ENCODE measurements at places on chromosomes 16 and 17. TPM values are rescaled to one million over a fixed set of nuclear protein-coding genes. Genes with fewer than 3 reads are reported as not detected.

DNA sequence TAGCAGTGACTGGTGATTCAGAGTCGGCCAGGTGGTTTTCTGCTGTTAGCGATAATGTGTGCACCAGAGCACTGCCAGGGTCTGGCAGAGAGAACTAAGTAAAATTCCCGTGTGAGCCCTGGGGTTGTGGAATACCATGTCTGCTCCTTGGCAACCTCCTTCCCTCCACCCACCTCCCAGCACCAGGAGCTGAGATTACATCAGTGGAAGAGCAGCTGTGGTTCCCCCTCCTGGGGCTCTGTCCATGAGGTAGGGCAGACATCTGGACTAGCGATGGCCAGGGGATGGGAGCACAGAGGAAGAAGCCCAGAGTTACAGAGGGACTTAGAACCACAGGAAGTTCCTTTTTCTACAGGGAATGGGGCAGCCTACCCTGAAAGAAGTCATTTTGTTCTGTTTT, 15.8 kb downstream of the CLEC10A start:
- no peak for DNase-seq

DNA sequence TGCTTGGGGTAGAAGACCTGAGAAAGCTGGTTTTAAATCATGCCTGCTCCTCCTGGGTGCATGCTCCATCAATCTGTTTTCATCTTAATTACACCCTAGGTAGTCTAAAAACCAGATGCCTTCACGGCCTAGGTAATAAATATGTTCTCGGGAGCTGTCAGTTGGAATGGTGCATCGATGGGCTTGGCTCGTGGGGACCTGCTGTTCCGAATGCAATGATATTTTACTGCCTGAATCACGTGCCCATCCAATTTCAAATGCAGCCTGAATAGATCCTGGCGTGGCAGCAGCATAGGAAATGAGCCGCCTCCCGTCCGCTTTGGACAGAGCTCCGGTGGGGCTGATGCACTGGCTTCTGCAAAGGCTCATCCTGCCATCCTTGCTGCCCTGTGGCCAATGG, 18.8 kb upstream of the FAAP100 start:
- no peak for DNase-seq

DNA sequence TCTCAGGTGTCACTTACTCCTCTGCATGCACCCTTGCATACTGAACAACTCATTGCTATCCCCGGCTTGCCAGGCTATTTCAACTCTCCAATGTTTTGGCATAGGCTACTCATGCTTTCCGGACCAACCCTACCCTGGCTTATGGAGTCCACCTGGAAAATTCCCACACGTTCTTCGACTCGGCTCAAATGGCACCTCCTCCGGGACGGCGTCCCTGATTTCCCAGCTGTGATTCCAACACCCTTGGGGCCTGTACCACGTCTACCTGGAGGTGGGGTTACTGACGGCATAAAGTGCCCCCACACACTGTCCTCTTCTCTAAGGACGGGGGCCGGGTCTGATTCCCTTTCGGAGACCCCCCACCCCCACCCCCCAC, 498 bp downstream of the SMYD4 start:
- DNase-seq: no peak

GRCh38 chr16:4859900-4860255, 12.6 kb downstream of the UBN1 start:
- DNase-seq: no peak

- peak; percentile 14 for DNase-seq
Measured at GRCh38 chr16:86952769-86953168, 364.4 kb downstream of the C16orf95 start.

GRCh38 chr17:58265902-58266875, 14.5 kb downstream of the MPO start:
- no peak for DNase-seq

DNA sequence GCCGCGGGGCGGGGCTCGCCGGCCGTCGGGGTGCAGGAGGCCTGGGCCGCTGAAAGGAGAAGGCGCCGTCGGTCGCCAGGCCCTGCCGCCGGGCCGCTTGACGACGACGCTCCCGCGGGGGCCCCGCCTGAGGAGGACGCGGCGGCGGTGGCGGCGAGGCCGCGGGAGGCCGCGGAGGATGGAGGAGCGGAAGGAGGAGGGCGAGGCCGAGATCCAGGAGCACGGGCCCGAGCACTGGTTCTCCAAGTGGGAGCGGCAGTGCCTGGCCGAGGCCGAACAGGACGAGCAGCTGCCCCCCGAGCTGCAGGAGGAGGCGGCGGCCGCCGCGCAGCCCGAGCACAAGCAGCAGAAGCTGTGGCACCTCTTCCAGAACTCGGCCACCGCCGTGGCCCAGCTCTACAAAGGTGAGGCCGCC, 430 bp downstream of the HAPSTR1 start:
- DNase-seq: peak; percentile 82

- peak; percentile 89 for DNase-seq
Measured at GRCh38 chr16:71540-72401, 660 bp downstream of the RHBDF1 start.

DNA sequence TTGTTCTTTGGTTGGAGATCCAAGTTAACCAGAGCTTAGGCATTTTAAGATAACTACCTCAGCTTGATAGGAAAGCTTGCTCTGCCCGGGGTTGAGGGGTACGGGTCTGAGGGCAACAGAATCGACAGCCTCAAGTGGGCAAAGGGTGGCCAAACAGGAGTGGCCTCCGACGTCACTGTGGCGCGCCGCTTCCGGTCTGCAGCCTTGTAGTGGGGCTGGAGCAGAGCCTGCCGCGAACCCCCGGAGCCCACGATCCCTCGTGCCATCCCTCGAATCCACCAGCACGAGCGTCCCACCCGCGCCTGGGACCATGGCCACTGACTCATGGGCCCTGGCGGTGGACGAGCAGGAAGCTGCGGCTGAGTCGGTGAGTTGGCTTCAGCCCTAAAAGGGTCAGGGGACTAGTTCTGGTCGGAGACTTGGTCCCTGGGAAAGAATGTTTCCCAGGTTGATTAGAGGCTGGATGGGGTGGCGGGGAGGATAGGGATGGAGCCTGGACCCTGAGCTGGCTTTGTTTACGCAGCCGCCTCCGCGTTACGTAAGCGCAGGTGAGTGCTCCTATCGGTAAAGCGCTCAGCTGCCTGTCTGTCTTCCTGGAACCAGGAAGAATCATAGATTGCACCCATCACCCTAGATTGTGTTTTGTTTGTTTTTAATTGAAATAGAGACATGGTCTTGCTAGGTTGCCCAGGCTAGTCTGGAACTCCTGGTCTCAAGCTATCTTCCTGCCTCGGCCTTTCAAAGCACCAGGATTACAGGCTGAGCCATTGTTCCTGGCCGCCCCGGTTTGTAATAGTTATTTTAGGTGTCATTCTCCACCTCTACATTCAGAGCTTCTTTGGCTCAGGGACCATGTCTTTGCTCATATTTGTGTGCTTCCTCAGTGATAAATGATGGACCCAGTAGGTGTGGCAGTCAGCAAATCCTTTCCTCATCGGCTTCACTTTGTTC, at the start of gene DDX19B:
Gene DDX19B, plus strand, starts transcription at position 199 of the 951 bp plus-strand sequence. Its CDS starts 112 bp downstream, at position 311.
- peak; percentile 95 for DNase-seq

- no peak for DNase-seq
Measured at GRCh38 chr16:23359092-23359760, 57.1 kb downstream of the SCNN1B start.

DNA sequence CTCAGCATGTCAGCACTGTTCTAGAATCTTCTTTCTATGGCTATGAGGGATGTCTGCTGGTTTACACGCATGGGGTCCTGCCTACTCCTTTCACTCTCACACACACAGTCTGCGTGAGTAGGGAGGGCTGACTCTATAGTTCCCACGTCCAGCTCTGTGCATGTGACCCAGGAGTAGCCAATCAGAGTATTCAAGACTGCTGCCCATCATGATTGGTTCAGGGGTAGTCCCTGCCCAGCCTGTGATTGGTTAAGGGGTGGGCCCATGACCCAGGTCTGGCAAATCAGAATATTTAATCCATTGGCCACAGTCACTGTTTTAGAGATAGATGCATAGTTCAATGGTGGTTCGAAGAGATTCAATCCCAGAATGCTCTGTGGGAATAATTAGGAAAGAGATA, 151.3 kb upstream of the IRX3 start:
- no peak for DNase-seq

DNA sequence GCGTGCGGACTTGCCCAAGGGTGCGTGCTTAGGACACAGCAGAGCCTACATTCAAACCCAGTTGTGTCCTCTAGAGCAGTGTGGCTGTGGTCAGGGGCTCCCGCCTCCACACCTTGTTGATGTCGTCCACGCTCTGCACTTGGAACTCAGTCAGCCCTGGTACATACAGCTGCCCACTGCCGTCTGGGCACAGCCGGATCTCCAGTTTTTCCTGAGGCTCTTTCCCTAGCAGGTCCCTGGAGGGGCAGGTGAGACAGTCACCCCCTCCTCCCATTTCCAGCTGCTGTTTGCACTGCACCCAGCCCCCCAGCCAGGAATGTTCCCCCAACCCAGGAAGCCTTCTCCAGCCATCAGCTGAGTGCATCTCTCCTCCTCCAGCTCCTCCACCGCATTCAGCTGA, 25.7 kb downstream of the KATNB1 start:
- no peak for DNase-seq

DNA sequence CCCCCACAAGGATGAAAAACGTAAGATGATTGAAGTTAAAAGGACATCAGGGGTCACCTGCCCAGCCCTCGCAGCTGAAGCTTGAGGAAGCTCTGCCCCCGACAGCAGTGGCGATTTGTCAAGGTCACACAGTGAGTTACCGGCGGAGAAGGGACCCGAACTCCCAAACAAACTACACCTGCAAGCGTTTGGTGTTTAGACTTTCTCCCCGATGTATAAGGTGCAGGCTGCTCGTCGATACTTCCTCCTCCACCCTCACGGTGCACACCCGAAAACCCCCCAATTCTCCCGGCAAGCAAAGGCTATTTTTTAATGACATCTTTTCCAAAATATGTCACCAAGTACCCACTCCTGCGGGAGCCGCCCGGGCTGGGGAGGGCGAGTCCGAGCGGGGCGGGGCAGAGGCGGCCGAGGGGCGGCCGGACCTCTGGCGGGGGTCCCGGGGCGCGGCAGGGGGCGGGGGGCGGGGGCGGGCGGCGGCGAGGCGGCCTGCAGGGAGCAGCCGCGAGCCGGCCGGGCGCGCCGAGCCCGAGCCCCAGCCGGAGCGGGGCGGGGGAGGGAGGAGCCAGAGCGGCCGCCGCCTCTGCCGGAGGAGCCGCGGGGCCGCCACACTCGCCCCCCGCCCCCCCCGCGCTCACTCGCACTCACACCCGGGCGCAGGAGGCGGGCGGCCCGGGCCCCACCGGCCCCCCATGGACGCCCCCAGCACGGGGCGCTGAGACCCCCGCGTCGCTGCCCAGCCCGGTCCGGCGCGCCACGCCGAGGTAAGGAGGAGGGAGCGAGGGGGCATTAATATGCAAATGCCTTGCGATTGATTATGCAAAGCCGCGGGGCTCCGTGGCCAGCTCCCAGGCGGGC, at the start of gene THRA:
Gene THRA, plus strand, starts transcription at position 637 of the 858 bp plus-strand sequence. CDS start 11,524 bp downstream, outside the sequence.
- DNase-seq: peak; percentile 91

DNA sequence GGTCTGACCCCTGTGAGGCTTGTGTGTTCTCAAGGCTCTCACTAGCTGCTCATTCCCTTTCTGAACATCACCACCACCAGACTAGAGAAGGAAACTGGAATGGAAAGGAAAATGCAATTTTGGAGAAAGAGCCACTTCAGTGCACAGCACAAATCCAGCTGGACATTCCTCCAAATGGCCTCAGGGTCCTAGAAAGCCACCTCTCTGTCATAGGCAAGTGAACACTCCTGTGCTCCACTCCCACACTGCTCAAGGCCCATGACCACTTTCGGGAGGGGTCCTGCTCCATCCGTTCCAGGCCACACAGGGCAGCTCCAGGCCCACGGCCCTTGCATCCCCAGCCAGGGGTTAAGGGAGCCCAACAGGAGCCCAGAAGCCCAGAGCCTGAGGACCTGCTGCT, 2.6 kb downstream of the LRRC75A start:
- DNase-seq: no peak

- DNase-seq: peak; percentile 93
Measured at GRCh38 chr17:79087428-79088143, 13.0 kb downstream of the ENGASE start.

GRCh38 chr16:82149536-82149935, 20.5 kb downstream of the MPHOSPH6 start:
- no peak for DNase-seq

- no peak for DNase-seq
Measured at GRCh38 chr16:9177861-9178260, 86.4 kb downstream of the HAPSTR1 start.

DNA sequence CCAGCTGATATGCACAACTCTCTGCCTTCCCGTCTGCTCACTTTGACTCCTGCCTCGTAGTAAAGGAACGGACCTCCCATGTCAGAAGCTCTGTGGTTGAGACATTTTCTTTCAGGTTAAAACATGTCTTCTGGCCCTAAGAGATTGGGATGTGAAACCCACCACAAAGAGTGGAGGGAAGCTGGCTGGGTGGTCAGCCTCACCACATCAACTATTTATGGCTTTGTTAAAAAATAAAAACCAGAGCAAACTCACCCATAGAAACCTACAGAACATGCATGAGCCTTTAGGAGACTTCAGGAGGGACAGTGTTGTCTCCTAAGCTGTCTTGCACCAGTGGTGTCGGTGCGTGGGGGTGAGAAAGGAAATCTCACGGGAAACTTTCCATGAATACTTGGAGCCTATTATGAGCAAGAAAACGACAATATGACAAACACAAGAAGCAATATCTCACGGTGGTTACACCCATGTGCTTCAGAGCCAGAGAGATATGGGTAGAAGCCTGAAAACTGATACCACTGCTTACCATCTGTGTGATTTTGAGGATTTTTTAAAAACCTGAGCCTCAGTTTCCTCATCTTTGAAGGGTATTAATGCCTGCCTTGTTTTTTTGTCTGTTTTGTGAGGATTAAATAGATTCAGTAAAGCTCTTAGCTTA, 61.7 kb upstream of the XYLT1 start:
- DNase-seq: no peak

- DNase-seq: no peak
Measured at GRCh38 chr16:20107083-20107482, 33.4 kb upstream of the GPR139 start.

DNA sequence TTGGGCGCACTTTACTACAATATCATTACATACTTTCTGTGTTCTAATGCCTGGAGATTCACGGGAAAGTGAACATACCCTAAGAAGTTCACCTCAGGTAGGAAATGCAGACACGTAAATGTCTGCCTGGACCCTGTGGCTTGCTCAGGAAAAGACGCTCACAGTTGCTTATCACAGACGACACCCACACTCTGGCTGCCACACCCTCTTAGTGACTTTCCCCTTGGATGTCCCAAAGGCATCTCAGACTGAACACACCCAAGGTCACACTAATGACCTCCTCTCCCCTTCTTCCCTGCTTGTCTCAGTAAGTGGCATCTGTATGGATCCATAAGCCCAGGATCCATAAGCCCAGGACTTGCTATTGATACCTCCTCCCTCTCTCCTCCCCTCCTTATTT, 32.6 kb downstream of the CDRT15 start:
- DNase-seq: no peak

- DNase-seq: no peak
Measured at GRCh38 chr17:9666461-9667050, 21.2 kb downstream of the USP43 start.

ABCA5 gene
- 2.0 TPM for polyA plus RNA-seq

ZPBP2 gene
- polyA plus RNA-seq: not detected

TEKT5 gene
- 2.9 TPM for polyA plus RNA-seq

CHST5 gene
- polyA plus RNA-seq: 1.5 TPM

FBXO39 gene
- 0.26 TPM for polyA plus RNA-seq

SOX15 gene
- 2.8 TPM for polyA plus RNA-seq

AATK gene
- 4.0 TPM for polyA plus RNA-seq

PIP4K2B gene
- polyA plus RNA-seq: 9.6 TPM

C17orf67 gene
- 3.8 TPM for polyA plus RNA-seq

ATP1B2 gene
- 2.8 TPM for polyA plus RNA-seq

TBC1D3E gene
- polyA plus RNA-seq: not detected
